ENCODE measurements at places on chromosomes 5 and 9. TPM values are rescaled to one million over a fixed set of nuclear protein-coding genes. Genes with fewer than 3 reads are reported as not detected.

- no peaks in the 10 kb centered on the region for H3K36me3 ChIP-seq
- no peak overlapping the region for H3K27ac ChIP-seq
- no peaks in the 10 kb centered on the region for H3K4me1 ChIP-seq
- no peak overlapping the region for H3K4me3 ChIP-seq
- H3K27me3 ChIP-seq, result peaks cover 3% of the 10 kb centered on the region
Measured at GRCh38 chr5:175859422-175859821, 12.0 kb upstream of the CPLX2 start.

- no peak overlapping the region for H3K4me3 ChIP-seq
- H3K27me3 ChIP-seq, result no peaks in the 10 kb centered on the region
- H3K4me1 ChIP-seq, result no peaks in the 10 kb centered on the region
- H3K36me3 ChIP-seq, result no peaks in the 10 kb centered on the region
- DNase-seq, result no peak
- H3K27ac ChIP-seq, result no peak overlapping the region
Measured at GRCh38 chr9:16417749-16418148, 452.7 kb downstream of the BNC2 start.

- H3K27ac ChIP-seq, result no peak overlapping the region
- no peak for DNase-seq
- peaks cover 33% of the 10 kb centered on the region for H3K4me1 ChIP-seq
- no peaks in the 10 kb centered on the region for H3K27me3 ChIP-seq
Measured at GRCh38 chr5:58999804-59000203, 416.9 kb downstream of the RAB3C start.

GRCh38 chr9:129757045-129757444 lies 4.2 kb upstream of the PTGES start:
- no peak overlapping the region for H3K27ac ChIP-seq
- peaks cover 21% of the 10 kb centered on the region for H3K27me3 ChIP-seq
- no peak for DNase-seq
- H3K4me3 ChIP-seq, result no peak overlapping the region
- H3K36me3 ChIP-seq, result no peaks in the 10 kb centered on the region
- peaks cover 19% of the 10 kb centered on the region for H3K4me1 ChIP-seq

The NSMF gene
- 29.0 TPM for total RNA-seq

- DNase-seq, result no peak
- H3K4me1 ChIP-seq, result no peaks in the 10 kb centered on the region
- H3K4me3 ChIP-seq, result no peak overlapping the region
Measured at GRCh38 chr5:145378226-145378625, 456.9 kb downstream of the PRELID2 start.

DNA sequence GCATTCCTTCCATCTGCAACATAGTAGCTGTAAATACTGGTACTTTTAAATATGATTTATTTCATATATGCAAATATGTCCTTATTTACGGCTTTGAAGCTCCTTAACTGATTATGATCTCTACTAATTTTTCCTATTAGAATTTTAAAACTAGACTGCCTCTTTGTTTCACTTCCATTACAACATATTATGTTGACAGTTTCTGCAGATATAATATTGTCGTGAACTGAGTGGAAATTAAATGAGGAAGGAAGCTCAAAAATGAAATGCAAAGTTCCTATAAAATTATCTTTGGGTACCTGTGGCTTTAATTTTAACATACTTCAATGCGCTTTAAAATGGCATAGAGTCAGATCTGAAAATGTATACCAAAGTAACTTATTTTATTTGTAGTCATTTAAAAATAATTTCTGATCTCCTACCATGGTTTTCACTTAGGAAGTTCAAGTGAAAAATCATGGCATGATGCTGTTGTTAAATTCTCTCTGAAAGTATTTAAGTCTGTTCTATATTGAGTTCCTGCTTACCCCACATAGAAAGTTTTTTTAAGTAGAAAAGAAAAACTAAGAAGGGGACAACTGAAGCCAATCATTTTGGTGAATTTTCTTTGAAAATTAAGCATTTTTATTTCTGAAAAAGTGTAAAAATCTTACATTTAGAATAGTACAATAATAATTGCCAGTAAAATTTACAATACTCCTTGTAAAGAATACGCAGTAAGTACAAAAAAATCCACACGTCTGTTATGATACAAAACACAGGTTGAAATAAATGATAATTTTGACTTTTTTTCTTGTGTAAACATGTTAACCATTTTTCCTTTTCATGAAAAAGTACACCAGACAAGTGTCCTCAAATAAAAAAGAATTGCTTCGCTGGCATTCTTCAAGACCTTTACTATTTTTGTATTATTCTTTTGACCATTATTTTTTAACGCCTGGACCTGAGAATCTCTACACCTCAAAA lies 2.6 kb downstream of the FOXD1 start:
- peak overlapping the region; percentile 62 for H3K4me3 ChIP-seq
- no peak for DNase-seq
- H3K27ac ChIP-seq, result no peak overlapping the region
- H3K4me1 ChIP-seq, result peaks cover 25% of the 10 kb centered on the region
- peaks cover 83% of the 10 kb centered on the region for H3K27me3 ChIP-seq

The ANKRD20A1 gene
- total RNA-seq, result 3.0 TPM

GRCh38 chr5:80711938-80712337 lies 57.2 kb upstream of the DHFR start:
- H3K4me1 ChIP-seq, result peaks cover 21% of the 10 kb centered on the region
- no peak overlapping the region for H3K27ac ChIP-seq
- H3K4me3 ChIP-seq, result no peak overlapping the region
- no peak for DNase-seq
- H3K36me3 ChIP-seq, result peaks cover 38% of the 10 kb centered on the region
